CD4-positive, alpha-beta T cell (primary cell): ENCODE measurements at places on chromosomes 2 and 18.

- no peak for DNase-seq
Observed at GRCh38 chr18:37484983-37485834, 80.4 kb downstream of the CELF4 start.

GRCh38 chr2:39234754-39235153, 9.0 kb downstream of the CDKL4 start:
- DNase-seq: no peak

DNA sequence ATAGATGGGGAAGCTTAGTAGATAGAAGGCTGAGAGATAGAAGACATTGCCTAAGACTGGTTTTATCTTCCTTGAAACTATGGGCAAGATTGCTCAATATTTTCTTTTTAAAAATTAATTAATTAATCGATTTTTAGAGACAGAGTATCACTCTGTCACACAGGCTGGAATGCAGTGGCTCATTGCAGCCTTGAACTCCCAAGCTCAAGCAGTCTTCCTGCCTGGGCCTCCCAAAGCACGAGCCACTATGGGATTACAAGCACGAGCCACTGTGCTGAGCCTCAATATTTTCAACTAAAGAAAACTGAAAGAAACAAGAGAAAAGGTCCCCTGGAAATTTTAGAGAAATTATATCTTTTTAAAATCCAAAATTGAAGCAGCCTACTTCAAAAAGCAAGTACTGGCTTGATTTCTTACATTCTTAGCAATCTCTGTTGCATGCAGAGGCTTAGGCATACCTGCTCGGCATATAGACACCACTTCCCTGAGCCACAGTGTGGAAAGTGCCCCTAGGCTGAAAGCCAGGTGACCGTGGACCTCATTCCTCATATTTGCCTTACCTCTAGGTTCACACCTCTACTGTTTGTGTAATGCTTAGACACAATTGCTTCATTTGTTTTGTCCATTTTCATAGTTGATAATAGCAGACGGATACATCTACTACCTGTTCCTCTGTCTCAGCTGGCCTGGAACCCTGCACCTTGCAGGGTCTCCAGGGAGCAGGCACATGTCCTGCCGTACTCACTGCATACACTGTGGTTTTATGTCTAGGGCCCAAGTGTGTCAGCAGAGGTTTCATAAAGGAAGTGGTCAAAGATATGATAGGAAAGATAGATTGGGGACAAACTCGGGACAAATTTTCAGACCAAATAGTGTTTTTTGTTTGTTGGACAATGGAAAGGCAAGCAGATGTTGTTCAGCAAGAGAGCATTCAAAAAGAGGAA, 166.5 kb upstream of the ALPP start:
- DNase-seq: no peak

GRCh38 chr2:158969162-158969714, 798 bp downstream of the TANC1 start:
- DNase-seq: no peak

DNA sequence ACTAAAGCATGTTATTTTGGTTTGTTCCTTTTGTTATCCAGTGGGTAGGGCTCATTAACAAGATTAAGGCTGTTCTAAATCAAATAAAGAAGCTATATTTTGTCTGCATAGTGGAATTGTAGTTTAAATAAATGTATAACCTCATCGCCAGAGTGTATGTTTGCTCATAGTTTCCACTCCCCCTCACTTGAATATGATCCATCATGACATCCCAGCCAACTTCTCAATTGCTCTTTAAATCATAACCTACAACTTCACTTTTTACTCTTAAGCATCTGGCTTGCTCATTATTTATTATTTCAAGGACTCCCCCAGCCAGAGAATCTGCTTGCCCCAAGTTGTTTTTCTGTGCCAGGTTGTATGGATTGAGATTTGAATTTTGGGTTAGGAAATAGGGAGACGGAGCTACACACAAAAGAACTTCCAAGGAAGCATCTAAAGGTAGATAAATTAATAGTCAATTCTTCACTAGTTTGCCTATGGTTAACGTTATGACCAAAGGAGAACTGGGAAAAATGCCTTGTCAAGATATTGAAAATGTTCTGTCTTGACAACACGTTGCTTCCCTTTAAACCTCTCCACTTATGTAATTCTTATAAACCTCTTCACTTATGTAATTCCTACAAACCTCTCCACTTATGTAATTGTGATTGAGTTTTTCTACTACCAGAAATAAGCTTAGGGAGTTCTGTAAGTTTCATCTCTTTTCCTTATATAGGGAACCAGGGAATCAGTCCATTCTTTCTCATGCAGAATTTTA, 55.4 kb upstream of the UPP2 start:
- no peak for DNase-seq
